ENCODE measurements at places on chromosomes 3 and 15. TPM values are rescaled to one million over a fixed set of nuclear protein-coding genes. Genes with fewer than 3 reads are reported as not detected.

- H3K4me1 ChIP-seq, result peaks cover 10% of the 10 kb centered on the region
- peaks cover 31% of the 10 kb centered on the region for H3K36me3 ChIP-seq
- no peak overlapping the region for H3K4me3 ChIP-seq
- no peak for DNase-seq
These were observed 2.9 kb downstream of the PHC3 start for GRCh38 chr3:170178651-170179050.

GRCh38 chr15:50883903-50884302 lies 24.6 kb upstream of the AP4E1 start:
- peak; percentile 69 for DNase-seq
- no peak overlapping the region for H3K27ac ChIP-seq
- no peaks in the 10 kb centered on the region for H3K36me3 ChIP-seq
- H3K27me3 ChIP-seq, result no peaks in the 10 kb centered on the region
- no peak overlapping the region for H3K4me3 ChIP-seq

- no peaks in the 10 kb centered on the region for H3K27me3 ChIP-seq
- no peak for DNase-seq
- H3K4me1 ChIP-seq, result no peaks in the 10 kb centered on the region
- H3K36me3 ChIP-seq, result no peaks in the 10 kb centered on the region
- no peak overlapping the region for H3K4me3 ChIP-seq
- H3K27ac ChIP-seq, result no peak overlapping the region
These were observed 24.7 kb downstream of the TMC3 start for GRCh38 chr15:81349271-81349670.

- H3K4me1 ChIP-seq, result no peaks in the 10 kb centered on the region
- no peaks in the 10 kb centered on the region for H3K27me3 ChIP-seq
- no peak overlapping the region for H3K27ac ChIP-seq
- no peak for DNase-seq
These were observed 109.4 kb upstream of the SMAD3 start for GRCh38 chr15:66955871-66956585.

- no peaks in the 10 kb centered on the region for H3K27me3 ChIP-seq
- no peak overlapping the region for H3K4me3 ChIP-seq
- H3K27ac ChIP-seq, result no peak overlapping the region
- DNase-seq, result no peak
- H3K36me3 ChIP-seq, result no peaks in the 10 kb centered on the region
These were observed 35.0 kb downstream of the TM4SF4 start for GRCh38 chr3:149509526-149509925.

DNA sequence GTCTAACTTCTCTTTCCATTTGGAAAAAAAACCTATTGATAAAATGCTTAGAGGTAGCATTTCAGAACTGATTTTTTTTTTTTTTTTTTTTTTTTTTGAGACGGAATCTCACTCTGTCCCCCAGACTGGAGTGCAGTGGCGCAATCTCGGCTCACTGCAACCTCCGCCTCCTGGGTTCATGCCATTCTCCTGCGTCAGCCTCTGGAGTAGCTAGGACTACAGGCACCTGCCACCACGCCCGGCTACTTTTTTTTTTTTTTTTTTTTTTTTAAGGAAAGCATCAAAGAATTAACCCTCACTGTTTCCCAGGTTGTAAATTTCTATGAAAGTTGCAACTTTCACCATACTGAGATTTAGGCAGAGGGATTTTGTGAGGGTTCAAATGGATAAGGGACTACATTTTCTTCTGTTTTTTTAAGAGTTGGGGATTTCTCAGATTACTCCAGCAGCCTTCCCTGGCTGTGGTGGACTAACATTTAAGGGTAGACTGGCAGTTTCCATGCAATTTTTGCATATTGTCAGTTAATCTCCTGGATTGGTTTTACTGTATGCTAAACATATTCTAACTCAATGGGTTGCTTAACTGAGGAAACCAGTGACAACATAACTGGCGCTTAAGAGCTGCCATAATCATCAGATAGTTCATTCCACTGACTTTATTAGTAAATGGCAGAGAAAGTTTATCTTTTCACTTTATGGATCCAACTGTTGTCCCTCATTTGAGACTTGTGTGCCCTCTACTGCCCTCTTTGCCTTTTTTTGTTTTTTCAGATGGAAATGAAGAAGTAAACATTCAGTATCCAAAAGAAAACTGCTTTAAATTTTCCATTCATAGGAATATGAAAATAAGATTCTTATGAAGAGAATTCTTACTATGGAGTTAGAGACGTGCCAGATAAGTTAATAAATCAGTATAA lies 93.7 kb downstream of the NPTN start:
- DNase-seq, result no peak
- H3K36me3 ChIP-seq, result no peaks in the 10 kb centered on the region
- no peak overlapping the region for H3K4me3 ChIP-seq
- H3K27ac ChIP-seq, result no peak overlapping the region
- H3K27me3 ChIP-seq, result no peaks in the 10 kb centered on the region

GRCh38 chr3:141266797-141267555 lies 35.4 kb downstream of the PXYLP1 start:
- H3K27ac ChIP-seq, result no peak overlapping the region
- H3K27me3 ChIP-seq, result no peaks in the 10 kb centered on the region
- DNase-seq, result no peak
- H3K4me3 ChIP-seq, result no peak overlapping the region
- H3K36me3 ChIP-seq, result peaks cover 8% of the 10 kb centered on the region

DNA sequence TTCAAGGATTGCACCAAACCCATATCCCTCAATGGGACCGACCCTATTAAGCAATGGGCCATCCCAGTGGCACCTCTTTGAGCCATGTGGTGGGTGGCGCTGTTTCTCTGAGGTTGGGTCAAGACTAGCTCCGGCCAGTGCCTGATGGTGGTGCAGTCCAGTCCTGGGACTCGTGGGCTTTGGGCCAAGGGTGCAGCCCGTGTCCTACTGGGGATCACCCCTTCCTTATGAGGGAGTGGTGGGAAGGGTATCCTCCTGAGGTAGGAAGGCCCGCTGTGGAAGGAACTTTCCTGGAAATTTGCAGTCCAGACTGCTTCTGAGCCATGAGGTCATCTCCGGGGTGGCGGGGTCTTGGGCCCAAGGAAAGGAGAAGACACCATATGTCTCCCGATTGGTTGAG lies 231.6 kb downstream of the SNRPN start:
- no peaks in the 10 kb centered on the region for H3K36me3 ChIP-seq
- no peak overlapping the region for H3K27ac ChIP-seq
- no peaks in the 10 kb centered on the region for H3K4me1 ChIP-seq
- H3K4me3 ChIP-seq, result no peak overlapping the region
- H3K27me3 ChIP-seq, result no peaks in the 10 kb centered on the region
- no peak for DNase-seq

DNA sequence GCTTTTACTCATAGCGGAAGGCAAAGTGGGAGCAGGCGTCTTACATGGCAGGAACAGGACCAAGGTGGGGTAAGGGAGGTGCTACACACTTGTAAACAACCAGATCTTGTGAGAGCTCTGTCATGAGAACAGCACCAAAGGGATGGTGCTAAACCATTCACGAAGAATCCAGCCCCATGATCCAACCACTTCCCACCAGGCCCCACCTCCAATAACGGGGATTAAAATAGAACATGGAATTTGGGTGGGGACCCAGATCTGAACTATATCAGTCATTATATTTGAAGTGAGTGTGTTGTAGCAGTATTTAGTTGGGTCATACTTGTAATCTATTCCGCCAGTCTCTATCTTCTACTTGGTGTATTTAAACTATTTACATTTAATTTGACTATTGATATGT lies 190.9 kb downstream of the RPLP1 start:
- peaks cover 10% of the 10 kb centered on the region for H3K4me1 ChIP-seq
- H3K4me3 ChIP-seq, result no peak overlapping the region
- no peak for DNase-seq

DNA sequence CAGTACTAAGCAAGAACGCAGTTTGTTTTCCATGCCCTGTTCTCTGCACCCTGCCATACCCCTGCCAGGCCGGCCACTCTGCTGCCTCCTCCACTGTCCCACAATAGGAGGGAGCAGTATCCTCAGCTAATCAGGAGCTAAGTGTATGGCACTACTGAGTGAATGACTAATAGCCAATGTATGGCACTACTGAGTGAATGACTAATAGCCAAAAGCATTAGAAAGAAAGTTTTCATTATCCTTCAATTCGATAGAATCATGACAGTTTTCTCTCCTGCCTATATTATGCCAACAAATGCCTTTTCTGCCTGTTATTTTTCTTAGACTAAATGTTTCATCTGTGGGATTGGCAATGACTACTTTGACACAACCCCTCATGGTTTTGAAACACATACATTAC lies 107.5 kb upstream of the CHRM5 start:
- no peak for DNase-seq
- no peaks in the 10 kb centered on the region for H3K27me3 ChIP-seq
- no peak overlapping the region for H3K4me3 ChIP-seq
- peaks cover 39% of the 10 kb centered on the region for H3K36me3 ChIP-seq

DNA sequence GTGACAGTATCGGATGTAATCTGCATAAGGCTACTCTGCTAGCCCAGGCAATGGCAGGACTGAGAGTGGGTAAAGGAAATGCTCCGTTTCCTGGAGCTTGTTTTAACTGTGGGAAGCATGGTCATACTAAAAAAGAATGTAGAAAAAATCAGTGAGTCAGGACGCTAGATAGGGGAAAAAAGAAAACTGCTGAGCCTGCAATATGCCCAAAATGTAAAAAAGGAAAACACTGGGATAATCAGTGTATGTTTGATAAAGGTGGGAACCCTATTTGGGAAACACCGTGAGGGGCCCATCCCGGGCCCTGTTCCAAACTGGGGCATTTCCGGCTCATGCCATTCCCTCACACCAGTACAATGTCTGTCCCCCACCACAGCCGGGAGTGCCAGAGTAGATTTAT lies 775.8 kb downstream of the ZPLD1 start:
- no peak overlapping the region for H3K27ac ChIP-seq
- DNase-seq, result no peak
- H3K4me3 ChIP-seq, result no peak overlapping the region
- no peaks in the 10 kb centered on the region for H3K36me3 ChIP-seq
- H3K4me1 ChIP-seq, result no peaks in the 10 kb centered on the region

DNA sequence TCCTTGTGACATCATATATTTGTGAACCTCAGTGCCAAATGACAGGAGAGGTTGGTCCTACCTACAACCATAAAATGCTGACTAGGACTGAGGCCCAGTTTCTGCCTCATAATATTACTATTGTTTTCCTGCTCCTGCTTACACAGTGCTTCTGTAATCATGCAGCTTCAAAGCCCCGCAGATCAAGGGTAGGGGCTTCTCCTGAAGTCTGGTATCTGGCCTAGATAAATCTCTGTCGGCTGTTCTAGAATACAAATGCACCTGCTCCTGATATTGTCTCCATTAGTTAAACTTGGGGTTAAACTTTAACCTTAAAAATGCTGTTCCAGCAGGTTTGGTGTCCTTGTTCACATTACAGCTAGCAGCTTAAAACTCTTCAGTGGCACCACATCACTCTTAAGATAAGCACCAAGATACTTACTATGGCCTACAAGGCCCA lies 552.4 kb downstream of the TUSC7 start:
- H3K27me3 ChIP-seq, result no peaks in the 10 kb centered on the region
- H3K27ac ChIP-seq, result no peak overlapping the region
- no peaks in the 10 kb centered on the region for H3K36me3 ChIP-seq
- DNase-seq, result no peak
- no peaks in the 10 kb centered on the region for H3K4me1 ChIP-seq

PPIP5K1 gene
- 6.1 TPM for total RNA-seq

FES gene
- 16.7 TPM for total RNA-seq

ZNF80 gene
- 0.04 TPM for total RNA-seq

All from muscle of leg (tissue), 16 donors.